ENCODE measurements at places on chromosomes 4 and X. TPM values are rescaled to one million over a fixed set of nuclear protein-coding genes. Genes with fewer than 3 reads are reported as not detected.
A peak's percentile ranks its signal among the peaks of the same experiment; 100 is the strongest.

Gene SRPX2
- 18.2 TPM for total RNA-seq

Gene P2RY4
- under 0.01 TPM for total RNA-seq

Gene POU3F4
- not detected for total RNA-seq

- peaks cover 6% of the 10 kb centered on the region for H3K4me1 ChIP-seq
- peak; percentile 44 for DNase-seq
- H3K27ac ChIP-seq: no peak overlapping the region
- H3K36me3 ChIP-seq: no peaks in the 10 kb centered on the region
These were observed 23.8 kb upstream of the HPSE start for GRCh38 chr4:83358410-83358809.

DNA sequence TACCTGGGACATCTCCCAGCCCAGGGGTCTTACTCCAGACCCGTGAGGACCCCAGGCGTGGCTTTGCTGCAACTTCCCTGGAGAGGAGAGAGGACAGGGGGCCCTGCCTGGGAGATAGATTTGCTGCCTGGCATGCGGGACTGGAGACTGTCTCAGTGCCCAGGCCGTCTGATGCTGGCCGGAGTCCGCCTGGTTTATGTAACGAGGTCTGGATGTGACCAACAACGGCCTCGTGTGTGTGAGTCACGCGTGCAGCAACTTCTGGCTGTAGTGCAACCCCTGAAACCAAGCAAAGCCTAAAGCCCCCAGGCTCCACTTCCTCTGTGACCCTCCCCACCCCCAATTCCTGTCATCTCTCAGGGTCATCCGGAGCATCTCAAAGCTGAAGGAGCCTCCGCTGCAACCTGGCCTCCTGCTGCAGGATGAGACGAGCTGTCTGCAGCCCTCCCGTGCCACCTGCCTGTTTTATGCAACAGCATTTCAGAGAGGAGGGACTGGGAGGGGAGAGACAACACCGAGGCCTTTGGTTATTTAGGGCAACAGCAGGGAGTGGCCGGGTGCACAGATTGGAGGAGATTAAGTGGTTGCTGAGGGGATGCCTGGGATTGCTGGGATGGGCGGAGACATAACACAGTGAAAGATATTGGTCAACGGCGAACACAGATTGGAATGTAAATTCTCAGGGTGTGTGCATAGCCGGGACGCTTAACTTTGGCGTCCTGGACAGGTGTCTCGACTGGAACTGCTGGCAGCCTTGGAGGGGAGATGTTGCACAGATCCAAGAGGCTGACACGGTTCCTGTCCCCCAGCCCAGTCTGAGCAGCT is 16.0 kb downstream of the XG start:
- no peaks in the 10 kb centered on the region for H3K27me3 ChIP-seq
- H3K36me3 ChIP-seq: no peaks in the 10 kb centered on the region
- H3K4me3 ChIP-seq: no peak overlapping the region
- H3K27ac ChIP-seq: no peak overlapping the region

GRCh38 chrX:38375891-38376290 is 23.5 kb downstream of the OTC start:
- no peak overlapping the region for H3K27ac ChIP-seq
- H3K4me3 ChIP-seq: no peak overlapping the region
- no peaks in the 10 kb centered on the region for H3K36me3 ChIP-seq
- no peaks in the 10 kb centered on the region for H3K27me3 ChIP-seq
- peak; percentile 1 for DNase-seq

GRCh38 chr4:175824076-175824475 is 12.0 kb upstream of the GPM6A start:
- no peaks in the 10 kb centered on the region for H3K36me3 ChIP-seq
- H3K27me3 ChIP-seq: no peaks in the 10 kb centered on the region
- DNase-seq: no peak

GRCh38 chr4:7843831-7844593 is 95.6 kb downstream of the AFAP1 start:
- H3K27me3 ChIP-seq: no peaks in the 10 kb centered on the region
- peak overlapping the region; percentile 97 for H3K27ac ChIP-seq
- DNase-seq: peak; percentile 89
- H3K4me1 ChIP-seq: peaks cover 21% of the 10 kb centered on the region
- peaks cover 2% of the 10 kb centered on the region for H3K36me3 ChIP-seq

DNA sequence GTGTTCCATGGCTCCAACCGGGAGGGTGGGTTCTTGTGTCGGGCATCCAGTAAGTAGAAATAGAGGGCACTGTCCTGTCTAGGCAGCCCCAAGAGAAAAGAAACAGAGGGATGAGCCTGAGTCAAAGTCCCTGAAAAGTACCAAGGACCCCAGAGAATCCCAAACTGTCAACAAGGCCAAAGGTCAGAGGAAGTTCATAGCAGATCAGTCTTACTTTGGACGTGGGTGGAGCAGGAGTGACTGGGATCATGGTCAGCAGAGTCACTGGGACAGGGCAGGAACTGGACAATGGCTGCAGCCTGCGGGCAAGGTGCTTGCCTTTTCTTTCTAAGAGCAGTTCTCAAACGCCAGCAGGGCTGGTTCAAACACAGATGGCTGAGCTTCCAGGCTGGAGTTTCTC is 17.3 kb downstream of the F11 start:
- H3K4me1 ChIP-seq: no peaks in the 10 kb centered on the region
- H3K4me3 ChIP-seq: no peak overlapping the region
- H3K36me3 ChIP-seq: no peaks in the 10 kb centered on the region
- no peaks in the 10 kb centered on the region for H3K27me3 ChIP-seq
- no peak for DNase-seq

- DNase-seq: no peak
- H3K27me3 ChIP-seq: no peaks in the 10 kb centered on the region
- no peaks in the 10 kb centered on the region for H3K4me1 ChIP-seq
- H3K4me3 ChIP-seq: no peak overlapping the region
These were observed 11.2 kb downstream of the BLTP1 start for GRCh38 chr4:122163301-122163700.
